Natural killer cell (primary cell): ENCODE measurements at places on chromosomes 1 and 21. TPM values are rescaled to one million over a fixed set of nuclear protein-coding genes. Genes with fewer than 3 reads are reported as not detected.

DNA sequence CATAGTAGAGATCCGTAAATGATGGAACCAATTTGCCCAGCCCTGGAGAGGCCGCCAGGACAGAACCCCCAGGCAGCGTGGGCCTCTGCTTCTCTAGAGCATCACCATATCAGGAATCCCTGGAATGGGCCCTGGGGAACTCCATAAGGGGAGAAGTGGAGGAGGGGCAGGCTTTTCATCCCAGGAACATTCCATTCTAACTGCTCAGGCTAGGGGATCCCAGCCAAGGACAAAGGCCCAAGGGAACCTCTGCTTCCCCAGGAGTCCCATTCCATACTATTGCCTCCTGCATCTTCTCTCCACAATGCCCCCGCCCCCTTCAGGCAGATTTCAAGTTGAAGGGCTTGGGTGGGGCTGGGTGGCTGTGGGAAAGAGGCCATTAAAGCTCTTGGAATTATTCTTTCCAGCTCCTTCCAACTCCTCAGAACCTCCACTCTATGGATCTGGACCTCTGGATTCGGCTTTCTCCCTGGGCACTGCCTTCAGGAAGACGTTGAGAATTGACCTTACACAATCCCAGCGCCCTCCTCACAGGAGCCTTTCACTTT, 6.0 kb downstream of the TRNP1 start:
- H3K27me3 ChIP-seq: peaks cover 5% of the 10 kb centered on the region
- no peaks in the 10 kb centered on the region for H3K36me3 ChIP-seq
- peaks cover 24% of the 10 kb centered on the region for H3K4me1 ChIP-seq

- no peak overlapping the region for H3K27ac ChIP-seq
- no peak for DNase-seq
- H3K4me1 ChIP-seq: no peaks in the 10 kb centered on the region
- no peaks in the 10 kb centered on the region for H3K36me3 ChIP-seq
Observed at GRCh38 chr1:36561361-36561724, 78.6 kb upstream of the CSF3R start.

- H3K4me1 ChIP-seq: no peaks in the 10 kb centered on the region
- no peak for DNase-seq
- H3K27ac ChIP-seq: no peak overlapping the region
- no peaks in the 10 kb centered on the region for H3K27me3 ChIP-seq
- H3K36me3 ChIP-seq: no peaks in the 10 kb centered on the region
- H3K4me3 ChIP-seq: no peak overlapping the region
Observed at GRCh38 chr1:106907795-106908194, 148.7 kb upstream of the PRMT6 start.

DNA sequence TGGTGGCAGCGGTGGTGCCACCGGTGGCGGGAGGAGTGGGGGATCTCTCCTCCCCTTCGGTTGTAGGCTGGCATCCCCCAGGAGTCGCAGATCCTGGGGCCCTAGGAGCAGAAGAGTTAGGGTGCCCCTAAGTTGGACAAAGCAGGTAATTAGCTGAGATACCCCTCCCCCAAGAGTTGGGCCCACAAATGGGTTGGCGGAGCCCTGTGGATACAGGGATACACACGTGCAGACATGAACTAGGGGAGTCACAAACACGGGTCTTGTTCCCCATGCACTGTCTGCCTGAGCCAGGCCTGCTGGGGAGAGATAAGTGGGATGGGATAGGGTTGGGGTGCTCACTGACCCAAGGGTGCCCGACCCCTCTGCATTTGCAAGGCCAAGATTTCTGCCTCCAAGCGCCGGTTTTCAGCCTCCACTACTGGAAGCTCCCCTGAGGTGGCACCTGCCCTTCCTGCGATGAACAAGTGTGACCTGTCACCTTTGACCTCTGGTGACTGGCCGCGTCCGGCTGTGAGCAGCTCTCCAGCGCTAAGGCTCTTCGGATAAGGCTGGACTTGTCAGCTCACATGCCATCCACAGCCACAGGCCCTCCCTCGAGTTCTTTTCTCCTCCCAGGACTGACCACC, 1.8 kb downstream of the CCDC17 start:
- no peak for DNase-seq
- no peaks in the 10 kb centered on the region for H3K27me3 ChIP-seq
- H3K4me1 ChIP-seq: no peaks in the 10 kb centered on the region
- H3K36me3 ChIP-seq: peaks cover 28% of the 10 kb centered on the region
- H3K27ac ChIP-seq: no peak overlapping the region

DNA sequence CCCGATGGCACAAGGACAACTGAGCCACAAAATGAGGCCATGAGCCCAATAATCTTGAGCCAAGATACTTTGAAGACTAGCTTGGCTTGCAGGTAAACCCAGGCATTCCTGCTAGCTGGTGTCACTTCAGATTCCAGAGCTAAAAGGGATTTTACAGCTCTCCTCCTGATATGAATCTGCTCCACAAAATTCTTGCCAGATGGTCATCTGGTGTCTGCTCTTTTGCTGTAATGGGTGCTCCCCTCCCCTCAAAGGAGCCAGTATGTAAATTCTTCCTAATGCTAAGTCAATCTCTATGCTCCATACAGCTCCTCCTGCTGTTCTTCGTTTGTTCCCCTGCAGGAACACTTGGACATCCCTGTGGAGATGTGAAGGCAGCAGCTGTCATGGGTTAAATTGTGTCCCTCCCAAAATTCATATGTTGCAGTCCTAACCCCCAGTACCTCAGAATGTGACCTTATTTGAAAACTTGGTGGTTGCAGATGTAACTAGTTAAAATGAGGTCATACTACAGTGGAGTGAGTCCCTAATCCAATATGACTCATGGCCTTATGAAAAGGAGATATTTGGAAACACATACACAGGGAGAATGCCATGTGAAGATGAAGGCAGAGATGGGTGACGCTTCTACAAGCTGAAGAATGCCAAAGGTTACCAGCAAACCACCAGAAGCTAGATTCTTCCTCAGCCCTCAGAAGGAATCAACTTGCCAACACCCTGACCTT, 180.6 kb upstream of the PALMD start:
- H3K27me3 ChIP-seq: no peaks in the 10 kb centered on the region
- no peaks in the 10 kb centered on the region for H3K36me3 ChIP-seq
- no peak overlapping the region for H3K27ac ChIP-seq
- DNase-seq: no peak

DNA sequence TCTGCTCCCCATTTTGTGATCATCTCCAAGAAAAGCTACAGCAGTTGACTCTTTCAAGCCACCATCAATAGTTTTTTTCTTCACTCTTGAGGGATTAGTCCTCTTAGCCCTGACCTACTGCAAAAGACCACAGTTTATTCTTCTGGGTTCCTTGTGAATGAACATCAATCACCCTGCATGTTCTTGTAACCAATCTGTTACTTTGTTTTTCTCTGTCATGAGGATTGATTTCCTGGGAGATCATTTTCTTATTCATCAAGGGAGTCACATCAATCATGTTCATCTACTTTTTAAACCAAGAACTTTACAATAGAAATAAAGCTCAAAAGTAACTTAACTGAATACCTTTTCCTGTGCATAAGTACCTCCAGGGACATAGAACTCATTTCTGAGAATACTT, 21.8 kb downstream of the ILDR2 start:
- no peaks in the 10 kb centered on the region for H3K36me3 ChIP-seq
- H3K4me1 ChIP-seq: no peaks in the 10 kb centered on the region
- H3K4me3 ChIP-seq: no peak overlapping the region

DNA sequence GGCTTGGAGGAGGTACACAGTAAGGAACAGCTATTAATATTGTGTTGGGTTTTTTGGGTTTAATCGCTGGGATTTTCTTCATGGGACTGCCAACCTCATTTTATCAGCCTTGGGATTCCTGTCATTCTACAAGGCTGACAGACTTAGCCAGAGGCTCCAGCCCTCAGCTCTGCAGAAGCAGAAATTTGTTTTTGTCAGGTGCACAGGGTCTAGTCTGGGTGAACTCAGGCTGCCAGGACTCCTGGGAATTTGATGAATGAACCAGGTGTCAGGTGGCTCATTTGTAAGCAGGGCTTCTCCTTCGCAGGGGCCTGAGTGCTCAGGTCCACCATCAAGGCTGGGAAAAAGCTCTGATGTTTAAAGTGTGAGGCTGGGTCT, 11.5 kb upstream of the ZNF362 start:
- no peak overlapping the region for H3K27ac ChIP-seq
- peaks cover under 1% of the 10 kb centered on the region for H3K27me3 ChIP-seq
- no peak overlapping the region for H3K4me3 ChIP-seq
- no peak for DNase-seq
- no peaks in the 10 kb centered on the region for H3K36me3 ChIP-seq

GRCh38 chr1:168134642-168135041, 2.1 kb downstream of the GPR161 start:
- no peaks in the 10 kb centered on the region for H3K36me3 ChIP-seq
- no peak overlapping the region for H3K4me3 ChIP-seq
- peaks cover 19% of the 10 kb centered on the region for H3K4me1 ChIP-seq
- no peak for DNase-seq

DNA sequence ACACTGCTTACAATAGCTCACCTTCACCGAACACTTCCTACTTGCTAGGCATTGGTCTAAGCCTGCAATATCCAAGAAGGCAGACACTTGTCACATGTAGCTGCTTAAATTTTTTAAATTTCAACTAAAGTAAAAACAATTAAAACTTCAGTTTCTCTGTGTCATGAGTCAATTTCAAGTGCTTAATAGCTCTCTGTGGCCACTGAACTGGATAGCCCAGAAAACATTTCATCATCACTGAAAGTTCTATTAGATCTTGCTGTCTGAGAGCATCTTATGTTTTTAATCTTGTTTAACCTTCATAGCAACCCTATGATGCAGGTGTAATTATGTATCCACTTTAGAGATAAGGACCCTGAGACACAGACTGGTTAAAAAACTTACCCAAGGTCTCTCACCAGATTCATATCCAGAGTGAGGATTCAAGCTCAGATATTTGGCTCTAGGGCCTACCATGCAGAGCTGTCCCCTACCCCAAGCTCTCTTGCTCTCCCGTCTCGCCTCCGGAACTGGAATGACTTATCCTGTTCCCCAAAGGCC, 2.6 kb upstream of the FCRL6 start:
- H3K27me3 ChIP-seq: no peaks in the 10 kb centered on the region
- peaks cover 55% of the 10 kb centered on the region for H3K4me1 ChIP-seq
- no peak for DNase-seq
- no peak overlapping the region for H3K27ac ChIP-seq

SH2D1B gene
- total RNA-seq: 250 TPM

DNA sequence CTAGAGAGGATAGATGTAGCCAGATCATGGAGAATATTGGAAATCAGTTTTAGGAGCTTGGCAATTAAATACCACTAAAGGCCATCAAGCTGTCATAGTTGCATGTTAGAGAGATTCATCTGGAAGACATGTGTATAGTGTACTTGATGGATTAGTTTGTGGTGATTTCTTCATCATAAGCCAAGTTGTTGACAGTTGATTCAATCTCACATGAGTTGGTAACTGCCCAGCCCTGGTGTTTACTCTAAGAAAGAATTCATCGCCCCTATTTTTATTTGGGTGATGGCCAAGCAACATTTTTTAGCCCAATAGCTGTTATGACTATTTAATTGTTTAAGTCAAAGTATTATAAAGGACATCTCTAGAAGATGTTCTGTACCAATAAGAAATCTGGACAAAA, 737.6 kb downstream of the PLA2G4A start:
- no peaks in the 10 kb centered on the region for H3K36me3 ChIP-seq
- DNase-seq: no peak
- no peak overlapping the region for H3K27ac ChIP-seq
